NCI-H446 (cell line): ENCODE measurements at places on chromosomes 5 and 9.

- DNase-seq: peak; percentile 6
Measured at GRCh38 chr5:83925321-83925954, 204.8 kb upstream of the HAPLN1 start.

DNA sequence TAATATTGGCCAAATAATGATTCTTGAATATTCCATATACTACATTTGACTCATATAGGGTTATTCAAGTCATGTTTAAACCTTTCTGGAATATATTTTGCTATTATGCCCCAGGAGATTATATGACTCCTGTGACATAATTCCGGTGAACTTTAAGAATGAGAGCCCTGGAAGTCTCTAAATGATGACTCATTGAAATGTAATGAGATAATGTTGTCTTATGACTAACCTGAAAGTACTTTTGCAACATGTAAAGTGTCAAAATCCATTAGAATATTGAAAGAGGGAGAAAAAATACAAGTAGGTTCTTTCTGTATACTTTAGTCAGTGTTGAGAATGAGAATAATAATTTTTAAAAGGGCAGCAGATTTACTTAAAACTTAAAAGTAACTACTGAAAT is 830.4 kb downstream of the MAT2B start:
- no peak for DNase-seq

GRCh38 chr9:12464400-12464799 is 228.8 kb upstream of the TYRP1 start:
- DNase-seq: no peak

- DNase-seq: no peak
Measured at GRCh38 chr5:135434591-135435466, 12.3 kb downstream of the DCANP1 start.

- DNase-seq: no peak
Measured at GRCh38 chr9:94911986-94912635, 185.6 kb downstream of the AOPEP start.

DNA sequence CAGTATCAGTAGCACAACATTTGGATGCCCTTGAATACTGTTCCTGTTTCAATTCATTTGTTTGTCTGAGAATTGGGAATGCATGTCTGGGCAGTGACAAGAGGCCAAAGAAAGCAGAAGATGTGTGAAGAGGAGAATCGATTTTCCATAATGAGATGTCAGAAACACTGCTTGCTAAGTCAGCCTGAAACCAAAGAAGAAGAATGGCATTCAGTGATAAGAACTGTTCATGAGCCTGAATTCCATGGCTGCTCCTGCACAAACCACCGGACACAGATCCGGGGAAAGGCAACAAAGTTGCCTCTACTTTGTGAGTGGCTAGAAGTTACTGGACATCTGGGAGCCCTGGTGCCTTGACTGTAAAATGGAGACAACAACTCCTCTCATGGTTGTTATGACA is 207.2 kb upstream of the RASEF start:
- DNase-seq: no peak

DNA sequence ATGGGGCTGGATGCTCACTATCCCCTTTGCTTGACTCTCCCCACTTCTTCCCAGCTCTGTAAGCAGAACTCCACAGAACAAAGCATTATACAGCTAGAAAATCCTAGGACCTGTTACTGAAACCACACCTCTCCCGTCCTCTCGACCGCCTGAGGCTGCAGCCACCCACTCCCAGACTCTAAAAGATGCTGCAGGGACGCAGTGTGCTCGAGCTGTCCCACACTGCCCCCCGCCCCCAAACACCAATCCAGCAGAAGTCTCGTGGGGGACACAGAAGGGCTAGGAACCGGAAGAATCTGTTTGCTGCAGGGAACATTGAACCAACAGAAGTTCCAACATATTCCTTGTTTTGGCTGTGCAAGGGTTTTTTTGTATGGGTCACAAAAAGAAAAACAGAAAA is 7.6 kb downstream of the CAMK2A start:
- no peak for DNase-seq
